ENCODE measurements at places on chromosomes 1 and 21. TPM values are rescaled to one million over a fixed set of nuclear protein-coding genes. Genes with fewer than 3 reads are reported as not detected.

Gene TTC34
- total RNA-seq, result 0.13 TPM

Gene HOOK1
- not detected for total RNA-seq

Gene KRTAP13-2
- total RNA-seq, result not detected

Gene TMEM81
- 0.60 TPM for total RNA-seq

Gene RRAGC
- total RNA-seq, result 20.8 TPM

Gene CFAP141
- total RNA-seq, result not detected

Gene TNNI3K
- not detected for total RNA-seq

Gene MNDA
- not detected for total RNA-seq

Gene CD1B
- not detected for total RNA-seq

Gene CFAP74
- total RNA-seq, result not detected

Gene NBPF6
- not detected for total RNA-seq

Gene FMO2
- total RNA-seq, result not detected

Gene NPR1
- 15.3 TPM for total RNA-seq

Gene DDAH1
- total RNA-seq, result 66.0 TPM

Gene GPR25
- total RNA-seq, result not detected

Gene KMO
- not detected for total RNA-seq

Gene AMPD1
- total RNA-seq, result not detected

Gene GSTM5
- not detected for total RNA-seq

Gene ERG
- total RNA-seq, result 65.4 TPM

Gene COL16A1
- 0.67 TPM for total RNA-seq

Gene PDZK1
- not detected for total RNA-seq

Gene POFUT2
- total RNA-seq, result 16.1 TPM

Gene NCF2
- total RNA-seq, result 0.05 TPM

Gene LYPD8
- not detected for total RNA-seq

Gene COL6A1
- total RNA-seq, result 29.8 TPM

Gene SV2A
- total RNA-seq, result 1.2 TPM

Gene CHRM3
- not detected for total RNA-seq

Gene MAN1C1
- 0.67 TPM for total RNA-seq

Gene DIO1
- total RNA-seq, result not detected

Gene EFNA3
- 0.80 TPM for total RNA-seq

Gene OR2L13
- total RNA-seq, result not detected

Gene C1QB
- total RNA-seq, result not detected

Gene HSD3B1
- not detected for total RNA-seq

Gene BGLAP
- total RNA-seq, result not detected

Gene CHD5
- total RNA-seq, result not detected

Gene H3-3A
- total RNA-seq, result 288 TPM

Gene SLC22A15
- total RNA-seq, result not detected

Gene FAM131C
- total RNA-seq, result 0.10 TPM

Gene AJAP1
- total RNA-seq, result 1.00 TPM

Gene FCRL6
- not detected for total RNA-seq

Gene ALG14
- 1.3 TPM for total RNA-seq

Gene TATDN3
- total RNA-seq, result 10.6 TPM
